ENCODE measurements at places on chromosomes 5 and 9. TPM values are rescaled to one million over a fixed set of nuclear protein-coding genes. Genes with fewer than 3 reads are reported as not detected.

The GPR151 gene
- not detected for total RNA-seq

GRCh38 chr5:156137071-156137869 is 189.7 kb upstream of the SGCD start:
- H3K4me1 ChIP-seq: no peaks in the 10 kb centered on the region
- no peaks in the 10 kb centered on the region for H3K27me3 ChIP-seq
- no peak overlapping the region for H3K27ac ChIP-seq
- H3K36me3 ChIP-seq: no peaks in the 10 kb centered on the region
- H3K4me3 ChIP-seq: no peak overlapping the region
- DNase-seq: no peak

DNA sequence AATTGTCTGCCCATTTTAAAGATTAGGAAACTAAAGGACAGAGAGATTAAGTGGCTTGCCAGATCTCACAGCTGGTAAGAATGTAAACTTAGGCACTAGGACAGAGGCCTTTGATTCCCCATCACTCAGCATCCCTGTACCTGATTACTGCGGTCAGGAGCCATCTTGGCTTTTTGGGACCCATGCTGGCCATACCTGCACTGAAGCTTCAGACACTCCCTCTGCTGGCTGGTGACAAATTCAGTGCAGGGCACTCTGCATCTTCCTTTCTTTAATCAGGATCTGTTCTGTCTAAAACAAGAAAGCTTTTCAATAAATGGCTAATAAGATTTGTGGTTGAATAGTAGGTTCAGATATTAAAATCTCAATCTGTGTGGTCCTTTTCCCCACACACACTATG is 215.5 kb upstream of the RORB start:
- H3K36me3 ChIP-seq: no peaks in the 10 kb centered on the region
- H3K27ac ChIP-seq: no peak overlapping the region
- peaks cover 4% of the 10 kb centered on the region for H3K4me1 ChIP-seq
- H3K4me3 ChIP-seq: no peak overlapping the region
- DNase-seq: no peak

DNA sequence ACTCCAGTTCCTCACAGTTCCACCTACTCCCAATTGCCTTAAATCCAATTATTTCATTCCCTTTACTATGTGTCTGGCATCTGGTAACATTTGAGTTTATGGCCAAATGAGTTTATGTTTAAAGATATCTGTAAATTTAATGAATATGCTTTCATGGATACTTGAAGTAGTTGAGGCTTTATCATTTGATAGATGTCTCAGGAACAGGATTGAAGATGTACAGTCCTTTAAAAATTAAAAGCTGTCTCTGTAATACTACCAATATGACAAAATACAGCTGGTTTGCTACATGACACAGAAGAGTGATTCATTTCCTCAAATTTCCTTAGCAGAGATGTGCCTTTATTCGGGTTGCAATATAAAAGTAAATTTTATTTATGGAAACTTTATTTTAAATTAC is 2326.0 kb upstream of the ACO1 start:
- no peak overlapping the region for H3K4me3 ChIP-seq
- H3K36me3 ChIP-seq: no peaks in the 10 kb centered on the region
- H3K4me1 ChIP-seq: no peaks in the 10 kb centered on the region
- no peak for DNase-seq
- H3K27me3 ChIP-seq: no peaks in the 10 kb centered on the region

DNA sequence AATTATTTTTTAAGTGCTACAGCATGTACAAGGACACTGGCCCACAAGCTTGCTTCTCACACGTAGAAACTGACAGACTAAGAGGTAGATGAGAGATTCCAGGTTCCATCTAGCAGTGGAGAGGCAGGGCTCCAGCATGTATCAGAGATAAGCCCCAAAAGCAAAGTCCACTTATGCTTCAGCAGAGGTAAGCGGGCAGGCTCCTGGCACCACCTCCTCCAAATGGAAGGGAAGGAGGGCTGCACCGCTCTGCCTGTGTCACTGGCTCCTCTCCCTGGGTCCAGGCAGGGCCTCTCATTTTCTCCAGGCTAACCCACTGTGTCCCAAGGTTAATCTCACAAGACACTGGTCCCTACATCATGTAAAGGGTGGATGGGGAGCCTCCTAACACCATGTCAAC is 15.9 kb downstream of the GRHPR start:
- H3K4me3 ChIP-seq: no peak overlapping the region
- DNase-seq: no peak
- H3K36me3 ChIP-seq: peaks cover 41% of the 10 kb centered on the region
- H3K4me1 ChIP-seq: no peaks in the 10 kb centered on the region
- H3K27ac ChIP-seq: no peak overlapping the region
